Left lung (tissue), 14 donors: ENCODE measurements at places on chromosomes 7 and 10. TPM values are rescaled to one million over a fixed set of nuclear protein-coding genes. Genes with fewer than 3 reads are reported as not detected.
A peak's percentile ranks its signal among the peaks of the same experiment; 100 is the strongest.

SPDYE2B gene
- 2.2 TPM for polyA plus RNA-seq

DNA sequence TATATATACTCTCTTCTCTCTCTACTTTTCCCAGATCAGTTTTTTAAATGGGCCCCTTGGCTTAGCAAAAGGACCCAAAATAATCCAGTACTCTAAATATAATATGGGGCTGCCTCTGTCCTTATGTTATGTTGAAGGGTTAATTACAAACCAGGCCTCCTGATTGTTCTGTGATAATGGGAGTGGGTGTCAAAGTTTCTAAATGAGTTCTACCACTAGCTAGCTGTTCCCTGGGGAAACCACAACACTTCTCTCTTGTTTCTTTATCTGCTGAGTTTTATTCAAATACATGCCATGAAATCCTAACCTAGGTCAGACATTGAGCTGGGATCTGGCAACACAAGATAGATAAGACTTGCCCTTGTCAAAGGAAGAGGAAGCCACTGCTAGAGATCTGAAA is 3.8 kb downstream of the HTR5A start:
- DNase-seq, result no peak

- no peak for DNase-seq
Observed at GRCh38 chr10:33095867-33096815, 138.1 kb upstream of the ITGB1 start.

GRM3 gene
- polyA plus RNA-seq, result 0.20 TPM

DNA sequence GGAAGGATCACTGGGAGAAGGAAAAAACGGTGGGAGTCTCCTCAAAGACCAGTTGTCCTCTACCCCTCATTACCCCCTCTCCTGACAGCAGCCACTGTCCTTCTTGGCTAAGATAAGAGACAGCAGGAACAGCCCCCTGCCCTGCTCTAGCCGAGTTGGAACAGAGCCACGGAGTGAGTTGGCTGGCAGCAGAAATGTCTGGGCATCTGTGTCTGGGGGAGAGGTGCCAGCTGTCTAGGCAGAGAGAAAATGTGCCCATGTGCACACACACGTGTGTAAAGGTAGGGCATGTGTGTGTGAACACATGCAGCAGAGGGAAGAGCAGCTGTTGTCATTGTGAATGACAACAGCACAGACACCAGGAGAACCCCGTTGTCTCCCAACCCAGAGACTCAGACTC is 9.4 kb upstream of the HILPDA start:
- DNase-seq, result no peak

DNA sequence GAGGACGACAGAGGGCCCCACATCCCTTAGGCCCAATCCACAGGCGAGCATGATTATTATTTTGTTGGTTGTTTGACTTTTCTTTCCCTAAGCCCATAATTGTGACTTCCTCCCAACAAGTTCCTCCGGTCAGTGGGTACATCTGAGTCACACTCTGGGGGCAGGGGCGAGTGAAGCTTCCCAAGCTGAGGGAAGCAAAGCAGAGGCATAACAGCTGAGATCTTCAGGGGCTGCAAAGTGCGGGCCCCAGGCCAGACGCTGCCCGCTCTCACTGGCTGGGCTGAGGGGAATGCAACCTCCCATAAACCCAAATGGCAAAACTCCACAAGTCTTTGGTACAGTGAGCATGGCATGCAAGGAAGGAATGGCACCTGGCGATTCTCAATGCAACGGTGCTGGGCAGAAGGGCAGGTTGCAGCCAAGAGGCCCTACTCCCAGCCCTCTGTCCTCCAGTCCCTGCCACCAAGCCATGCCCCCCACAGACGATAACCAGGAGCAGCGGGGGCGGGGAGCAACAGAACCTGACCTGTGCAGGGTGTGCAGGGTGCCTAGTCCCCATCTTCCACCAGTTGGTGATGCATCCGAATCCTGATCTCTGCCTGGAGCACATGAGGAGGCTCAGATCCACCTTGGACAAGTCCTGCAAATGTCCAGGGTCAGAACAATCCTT is 25.3 kb downstream of the TNS3 start:
- DNase-seq, result peak; percentile 55

DNA sequence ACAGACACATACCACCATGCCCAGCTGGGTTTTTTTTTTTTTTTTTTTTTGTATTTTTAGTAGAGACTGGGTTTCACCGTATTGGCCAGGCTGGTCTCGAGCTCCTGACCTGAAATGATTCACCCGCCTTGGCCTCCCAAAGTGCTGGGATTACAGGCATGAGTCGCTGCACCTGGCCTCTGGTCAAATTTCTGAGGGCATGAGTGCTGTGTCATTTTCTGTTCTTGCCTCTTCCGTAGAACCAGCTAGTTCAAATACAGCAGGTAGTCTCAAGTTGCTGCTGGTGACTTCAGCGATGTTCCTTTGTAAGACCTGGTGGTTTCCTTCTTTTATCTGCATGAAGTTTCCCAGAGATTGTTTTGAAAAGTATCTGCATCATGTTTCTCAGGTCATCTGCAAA is 134.8 kb upstream of the SHH start:
- DNase-seq, result no peak

GRCh38 chr7:127692200-127692599 is 40.2 kb downstream of the SND1 start:
- DNase-seq, result no peak

DNA sequence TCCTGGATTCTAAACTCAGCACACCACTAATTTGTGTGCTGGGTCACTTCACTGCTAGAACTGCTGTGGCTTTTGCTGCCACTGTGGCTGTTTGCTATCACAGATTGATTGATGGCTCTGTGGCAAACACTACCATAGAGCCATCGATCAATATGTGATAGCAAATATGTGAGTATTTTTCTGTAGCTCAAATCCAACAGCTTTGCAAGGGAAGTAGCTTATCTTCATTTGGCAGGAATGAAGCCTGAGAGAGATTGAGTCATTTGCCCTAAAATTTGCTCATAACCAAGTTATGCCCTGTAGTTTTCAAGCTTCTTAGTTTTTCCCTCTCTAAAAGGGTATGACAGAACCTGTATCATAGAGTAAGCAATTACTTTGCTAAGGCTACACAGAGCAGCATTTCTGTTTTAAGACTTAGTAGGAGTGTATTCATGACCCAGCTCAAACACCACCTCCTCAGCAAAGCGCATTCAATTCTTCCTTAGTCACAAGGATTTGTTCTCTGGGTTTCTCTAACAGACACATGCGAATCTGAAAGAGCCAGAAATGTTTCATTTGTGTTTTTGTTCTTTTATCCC is 43.1 kb downstream of the MINPP1 start:
- DNase-seq, result no peak

DNA sequence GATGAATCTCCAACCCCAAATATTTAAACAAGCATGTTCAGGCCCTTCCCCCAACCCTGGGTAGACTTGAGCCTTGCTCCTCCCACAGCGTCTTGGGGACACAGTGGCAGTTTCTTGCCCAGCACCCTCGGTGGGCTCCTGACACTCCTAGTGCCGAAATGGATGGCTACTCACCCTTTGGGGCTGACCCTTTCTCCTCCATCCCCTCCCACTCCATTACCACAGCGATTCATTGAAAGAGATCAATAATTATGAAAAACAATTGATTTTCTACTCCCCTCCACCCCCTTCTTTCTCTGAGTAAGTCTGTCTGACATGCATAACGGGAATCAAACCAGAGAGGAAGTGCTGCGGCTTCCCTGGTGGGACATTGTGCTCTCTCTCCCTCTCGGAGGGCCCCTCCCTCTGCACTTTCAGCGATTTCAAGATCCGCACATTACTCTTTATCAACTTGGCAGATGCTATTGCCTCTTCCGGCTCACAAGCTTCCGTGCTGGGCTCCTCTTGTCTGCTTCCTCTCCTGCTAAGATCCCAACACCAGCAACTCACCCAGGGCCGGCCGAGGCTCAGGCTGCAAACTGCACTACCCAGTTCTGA is 79.0 kb upstream of the PLXNA4 start:
- peak; percentile 42 for DNase-seq

GRCh38 chr7:158683541-158683940 is 21.1 kb downstream of the NCAPG2 start:
- no peak for DNase-seq
